ENCODE measurements at places on chromosomes 2 and 18. TPM values are rescaled to one million over a fixed set of nuclear protein-coding genes. Genes with fewer than 3 reads are reported as not detected.

GRCh38 chr18:74310411-74310810, 5.2 kb upstream of the C18orf63 start:
- H3K36me3 ChIP-seq: no peaks in the 10 kb centered on the region
- no peaks in the 10 kb centered on the region for H3K4me1 ChIP-seq
- no peak overlapping the region for H3K4me3 ChIP-seq
- no peak for DNase-seq
- H3K27me3 ChIP-seq: no peaks in the 10 kb centered on the region

- H3K4me3 ChIP-seq: no peak overlapping the region
- DNase-seq: no peak
- no peaks in the 10 kb centered on the region for H3K27me3 ChIP-seq
- H3K36me3 ChIP-seq: no peaks in the 10 kb centered on the region
Observed at GRCh38 chr18:26908906-26909305, 43.4 kb upstream of the AQP4 start.

- peak overlapping the region; percentile 93 for H3K27ac ChIP-seq
- DNase-seq: no peak
- H3K4me3 ChIP-seq: peak overlapping the region; percentile 90
Observed at GRCh38 chr2:44360749-44361329, 455 bp downstream of the PREPL start.

The VAMP8 gene
- 8.4 TPM for total RNA-seq

GRCh38 chr2:203650860-203651613, 55.4 kb upstream of the CD28 start:
- H3K36me3 ChIP-seq: no peaks in the 10 kb centered on the region
- H3K4me3 ChIP-seq: no peak overlapping the region
- peaks cover 20% of the 10 kb centered on the region for H3K4me1 ChIP-seq
- DNase-seq: peak; percentile 28

DNA sequence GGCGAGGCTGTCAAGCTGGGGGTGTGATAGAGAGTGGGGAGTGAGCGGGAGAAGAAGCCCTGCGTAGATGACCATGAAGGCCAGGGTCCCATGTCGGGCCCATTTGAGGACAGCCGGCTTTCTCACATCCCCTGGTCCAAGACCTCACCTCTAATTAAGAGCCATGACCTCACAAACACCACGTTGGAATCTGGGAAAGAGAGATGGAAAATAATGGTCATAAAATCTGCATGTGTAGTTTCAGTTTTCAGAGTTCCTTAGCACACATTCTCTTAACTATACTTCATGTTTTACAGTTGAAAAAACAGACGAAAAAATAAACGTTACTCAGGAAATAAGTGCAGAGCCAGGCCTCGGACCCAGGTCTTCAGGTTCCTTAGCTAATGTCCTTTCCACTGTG, 244.8 kb upstream of the SIX2 start:
- peaks cover 37% of the 10 kb centered on the region for H3K4me1 ChIP-seq
- H3K4me3 ChIP-seq: no peak overlapping the region
- H3K36me3 ChIP-seq: no peaks in the 10 kb centered on the region

DNA sequence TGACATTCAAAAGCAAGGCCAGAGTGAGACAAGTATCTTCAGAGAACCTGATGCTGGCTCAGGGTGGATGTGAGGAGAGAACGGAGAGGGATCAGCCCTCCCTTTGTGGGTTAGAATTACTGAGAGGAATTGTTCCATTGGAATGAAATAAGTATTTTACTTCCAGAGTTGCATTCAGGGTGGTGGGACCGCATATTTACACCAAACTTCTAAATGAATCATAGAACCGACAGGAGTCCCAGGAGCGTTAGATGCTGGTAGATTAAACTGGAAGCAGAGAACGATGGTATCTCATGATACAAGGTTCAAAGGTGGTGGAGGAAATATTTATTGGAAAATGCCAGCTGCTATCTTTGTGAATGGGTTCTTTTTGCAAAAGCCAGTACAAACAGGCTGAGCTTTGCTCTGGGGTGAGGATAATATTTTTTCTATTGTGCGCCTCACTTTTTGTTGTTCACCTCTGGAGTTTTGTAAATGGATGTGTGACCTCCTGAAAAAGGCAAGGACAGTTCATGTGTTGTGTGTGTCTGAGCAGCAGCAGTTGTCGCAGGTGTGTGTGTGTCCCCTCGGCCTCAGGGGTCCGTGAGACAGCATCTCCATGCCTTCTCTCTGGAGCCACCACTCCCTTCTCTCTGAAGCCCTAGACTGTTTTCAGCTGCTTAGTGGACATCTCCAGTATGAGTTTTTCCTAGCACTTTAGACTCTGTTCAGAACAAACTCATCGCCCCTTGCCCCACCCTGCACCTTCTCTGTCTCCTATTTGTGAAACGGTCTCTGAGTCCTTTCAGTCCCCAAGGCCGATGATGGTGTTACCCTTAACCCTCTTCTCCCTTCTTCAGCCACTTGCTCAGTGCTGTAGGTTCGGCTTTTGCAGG, 17.8 kb downstream of the MTCL1 start:
- H3K4me1 ChIP-seq: no peaks in the 10 kb centered on the region
- H3K36me3 ChIP-seq: no peaks in the 10 kb centered on the region
- no peak overlapping the region for H3K4me3 ChIP-seq
- H3K27ac ChIP-seq: no peak overlapping the region
- DNase-seq: no peak

Data from gastrocnemius medialis (tissue), 4 donors.